ENCODE measurements at places on chromosomes 7 and 10.

DNA sequence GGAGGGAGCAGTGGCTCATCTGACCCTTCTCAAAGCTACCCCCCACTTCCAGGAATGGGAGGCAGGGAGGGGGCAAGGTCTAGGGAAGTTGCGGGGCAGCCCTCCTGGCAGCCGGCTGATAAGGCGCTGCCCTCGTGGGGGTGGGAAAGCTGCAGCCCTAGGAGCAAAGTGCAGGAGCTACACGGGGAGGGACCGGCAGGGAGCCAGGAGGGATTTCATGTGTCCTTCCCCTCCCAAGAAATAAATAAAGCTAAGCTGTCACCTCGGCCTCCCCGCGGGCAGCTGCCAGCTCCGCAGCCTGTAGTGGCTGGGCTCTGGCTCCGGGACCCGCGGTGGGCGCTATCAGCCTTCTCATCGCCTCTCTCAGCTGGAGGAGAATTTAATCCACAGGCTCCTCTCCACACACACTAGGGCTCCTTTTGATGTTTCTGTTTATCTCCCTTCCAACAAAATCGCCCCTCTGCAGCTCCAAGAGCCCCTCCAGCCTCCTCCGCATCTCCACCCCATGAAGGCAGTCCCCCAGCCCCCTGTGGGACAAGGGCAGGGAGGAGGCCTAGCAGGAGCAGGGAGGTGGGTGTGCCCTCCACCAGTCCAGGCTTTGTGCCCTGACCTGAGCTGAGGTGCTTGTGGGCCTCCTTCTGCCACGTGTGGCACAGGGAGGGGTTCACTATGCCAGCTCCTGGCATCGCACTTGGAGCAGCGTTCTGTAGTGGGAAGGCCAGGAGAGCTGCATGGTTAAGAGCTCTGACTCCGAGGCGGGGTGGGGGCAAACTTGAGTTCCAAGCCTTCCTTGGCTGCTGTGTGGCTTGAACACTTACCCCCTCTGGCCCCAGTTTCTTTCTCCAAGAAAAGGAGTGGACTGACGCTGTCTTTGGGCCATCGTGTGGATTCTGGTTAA lies 80.5 kb downstream of the C10orf105 start:
- no peak for DNase-seq

GRCh38 chr7:100124301-100125230 lies 2.2 kb upstream of the MBLAC1 start:
- no peak for DNase-seq

DNA sequence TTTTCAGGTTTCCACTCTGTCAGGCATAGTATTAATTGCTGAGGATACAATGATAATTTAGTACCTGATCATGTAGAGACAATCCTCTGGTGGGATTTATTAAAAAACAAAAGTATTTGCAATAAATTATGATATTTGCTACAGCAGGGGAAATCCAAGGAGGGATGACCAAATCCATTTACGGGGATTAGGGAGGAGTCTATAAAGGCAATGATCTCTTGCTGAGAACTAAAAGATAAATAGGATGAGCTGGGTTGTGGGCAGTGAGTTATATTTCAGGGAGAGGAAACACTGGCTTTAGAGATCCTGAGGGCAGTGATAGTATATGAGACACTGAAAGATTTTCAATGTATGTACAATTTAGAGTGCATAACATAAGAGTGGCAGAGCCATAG lies 305.5 kb downstream of the GPR37 start:
- DNase-seq, result no peak

DNA sequence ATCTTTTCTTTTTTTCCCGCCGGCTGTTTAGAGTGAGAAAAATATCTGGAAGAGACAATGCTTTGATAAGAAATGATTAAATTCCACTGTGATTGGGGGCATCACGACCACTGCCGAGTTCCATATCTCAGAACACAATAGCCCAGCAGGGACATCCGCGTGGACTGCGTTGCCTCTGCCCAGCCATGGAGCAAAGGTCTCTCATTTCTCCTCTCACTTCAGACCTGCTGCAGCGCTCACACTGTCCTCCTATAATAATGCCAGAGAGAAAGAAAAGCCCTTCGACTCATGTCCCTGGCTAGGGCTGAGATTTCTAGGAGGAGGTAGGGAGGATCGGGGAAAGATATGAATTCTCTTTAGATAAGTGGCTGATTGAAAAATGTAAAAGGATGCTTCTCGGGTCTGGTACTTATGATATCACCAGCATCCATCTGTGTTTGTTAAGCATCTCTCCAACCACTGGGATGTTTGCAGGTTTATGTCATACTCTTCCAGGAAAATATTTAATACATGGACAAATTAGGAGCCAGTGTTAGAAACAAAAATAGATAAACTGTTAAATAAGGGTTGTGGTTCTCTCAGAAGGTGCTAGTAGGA lies 472.9 kb upstream of the AKR1E2 start:
- DNase-seq, result no peak

DNA sequence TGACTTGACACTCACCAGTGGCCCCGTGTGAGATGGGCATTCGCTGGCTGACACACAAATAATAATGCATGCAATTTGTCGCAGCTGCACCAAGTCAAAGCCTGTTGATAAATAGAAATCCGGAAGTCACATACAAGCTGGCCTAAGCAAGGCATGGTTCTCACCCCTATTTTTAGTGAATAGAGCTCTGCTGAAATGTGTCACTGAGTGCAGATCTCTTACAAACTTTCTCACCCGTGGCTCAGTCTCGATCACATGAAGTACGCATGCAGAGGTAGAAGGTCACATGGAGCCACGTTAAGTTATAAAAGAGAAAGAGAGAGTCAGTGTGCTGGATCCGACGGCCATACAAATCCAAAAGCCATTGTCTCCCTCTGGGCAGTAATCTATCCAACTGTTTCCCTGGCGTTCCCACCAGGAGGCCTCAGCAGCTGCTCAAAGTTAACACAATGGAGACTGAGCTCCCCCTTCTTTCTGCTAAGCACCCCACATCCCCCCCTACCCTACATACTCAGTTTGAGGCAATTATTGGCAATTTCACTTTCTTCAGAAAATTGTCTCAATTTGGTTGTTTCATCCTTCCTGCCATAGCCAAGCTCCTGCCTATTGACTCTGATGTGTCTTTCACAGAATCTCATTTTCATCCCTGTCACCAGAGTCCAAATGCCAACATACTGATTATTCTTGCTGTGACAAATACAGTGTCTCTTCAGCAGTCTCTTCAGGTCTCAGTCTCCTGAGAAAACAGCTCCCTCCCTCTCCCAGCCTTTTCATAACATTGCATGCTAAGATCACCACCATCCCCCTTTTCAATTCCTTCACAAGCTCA lies 473.3 kb upstream of the NRP1 start:
- no peak for DNase-seq

- no peak for DNase-seq
Observed at GRCh38 chr7:46515844-46516590, 594.9 kb upstream of the IGFBP3 start.

GRCh38 chr7:7803715-7804178 lies 85.3 kb upstream of the RPA3 start:
- DNase-seq, result no peak

DNA sequence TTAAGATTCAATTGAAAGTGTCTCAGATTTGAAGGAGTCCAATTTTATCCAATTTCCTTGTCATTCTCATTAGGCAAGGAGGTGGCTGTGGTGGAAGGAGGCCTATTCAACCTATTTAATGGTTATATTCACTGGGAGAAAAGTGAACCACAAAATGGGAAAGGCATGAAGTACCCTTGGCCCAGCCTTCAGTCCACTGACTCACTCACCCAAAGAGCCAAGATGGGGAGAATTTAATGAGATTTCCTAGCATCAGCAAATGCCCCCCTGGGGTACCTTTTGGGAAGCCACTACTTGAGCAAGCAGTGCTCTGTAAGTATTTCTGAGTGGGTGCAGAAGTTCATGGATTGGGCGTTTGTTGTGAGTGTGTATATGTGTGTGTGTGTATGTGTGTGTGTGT lies 144.1 kb downstream of the NRP1 start:
- DNase-seq, result no peak

DNA sequence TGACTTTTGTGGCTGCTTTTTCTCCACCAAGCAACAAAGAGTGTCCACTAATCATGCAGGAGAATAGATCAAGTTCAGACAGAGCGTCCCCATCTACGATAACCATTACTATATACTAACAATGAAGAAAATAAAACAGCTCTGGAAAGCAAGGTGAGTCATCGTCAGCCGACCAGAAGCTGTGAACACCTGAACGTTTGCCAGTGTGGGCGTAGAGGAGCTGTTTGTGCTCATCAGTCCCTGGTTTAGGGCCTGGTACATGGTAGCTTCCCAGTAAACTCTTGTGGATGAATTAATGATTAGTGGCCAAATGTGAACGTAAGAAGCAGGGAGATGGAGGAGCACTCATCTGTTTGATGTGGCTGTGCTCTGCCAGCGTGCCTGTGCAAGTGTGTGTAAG lies 180.7 kb downstream of the EVX1 start:
- no peak for DNase-seq

GRCh38 chr7:46059308-46060020 lies 138.4 kb upstream of the IGFBP3 start:
- no peak for DNase-seq

Data from DMS79 (cell line).